ENCODE measurements at places on chromosomes 2 and 18.

- DNase-seq = peak; percentile 75
Measured at GRCh38 chr2:11342551-11343367, 1.7 kb downstream of the ROCK2 start.

GRCh38 chr18:10926621-10927161, 222.7 kb downstream of the PIEZO2 start:
- no peak for DNase-seq

GRCh38 chr18:74113711-74114110, 33.9 kb downstream of the FBXO15 start:
- peak; percentile 35 for DNase-seq

DNA sequence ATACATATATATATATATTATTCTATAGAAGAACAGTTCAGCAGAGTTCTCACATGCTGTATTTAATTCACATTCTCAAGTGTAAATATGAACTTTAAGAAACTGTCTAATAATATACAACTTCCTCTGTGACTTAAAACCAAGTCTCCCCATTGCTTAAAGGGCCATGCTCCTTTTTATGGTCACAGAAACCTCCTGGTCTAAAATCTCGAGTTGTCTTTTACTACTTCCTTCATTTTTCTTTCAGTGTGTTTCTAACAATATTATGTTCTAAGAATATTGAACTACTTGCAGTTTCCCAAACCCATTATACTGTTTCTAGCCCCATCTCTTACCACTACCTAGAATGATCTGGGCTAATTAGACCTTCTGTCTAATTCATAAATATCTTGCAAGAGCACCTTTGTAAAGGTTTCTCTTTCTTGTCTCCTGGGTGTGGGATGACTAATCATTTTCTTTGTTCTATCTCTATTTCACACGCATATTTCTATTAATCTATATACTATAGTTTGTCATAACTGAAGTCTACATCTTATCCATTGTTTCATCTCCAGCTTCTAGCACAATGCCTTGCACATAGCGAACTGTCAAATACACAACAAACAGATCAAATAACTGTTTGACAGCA, 48.8 kb downstream of the ERBB4 start:
- no peak for DNase-seq

DNA sequence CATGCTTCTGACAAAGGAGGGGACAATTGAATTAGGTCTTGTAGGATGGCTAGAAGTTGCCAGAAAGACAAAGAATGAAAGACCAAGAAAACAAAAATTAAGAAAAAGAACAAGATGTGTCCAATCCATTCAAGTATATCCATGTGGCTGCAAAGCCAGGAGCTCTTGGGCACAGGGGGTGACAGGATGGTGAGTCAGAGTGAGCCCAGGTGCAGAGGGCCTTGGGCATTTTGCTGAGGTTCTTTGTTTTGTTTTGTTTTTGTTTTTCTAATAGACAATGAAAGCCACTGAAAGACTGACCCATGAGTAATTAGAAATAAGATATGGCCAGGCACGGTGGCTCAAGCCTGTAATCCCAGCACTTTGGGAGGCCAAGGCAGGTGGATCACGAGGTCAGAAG, 104.6 kb upstream of the KLHL29 start:
- peak; percentile 50 for DNase-seq

DNA sequence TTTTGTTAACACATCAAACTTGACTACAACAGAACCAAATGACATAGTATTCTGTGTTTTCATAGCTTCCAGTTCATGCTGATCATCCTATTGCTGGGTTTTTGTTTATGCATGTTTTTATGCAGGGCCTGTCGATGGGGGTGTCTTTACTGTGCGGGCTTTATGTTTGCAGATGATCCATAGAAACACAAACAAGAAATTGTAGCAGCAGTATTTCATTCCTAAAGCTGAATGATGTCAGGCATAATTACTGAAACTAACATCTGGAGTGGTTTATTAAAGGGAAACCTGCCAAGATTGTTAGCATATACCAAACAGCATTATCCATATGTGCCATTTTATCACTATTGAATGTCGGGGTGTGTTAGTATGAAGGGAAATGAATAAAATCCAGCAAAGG, 129.7 kb downstream of the PTPRM start:
- DNase-seq = no peak

GRCh38 chr2:215104226-215104625, 34.2 kb downstream of the ABCA12 start:
- DNase-seq = no peak

GRCh38 chr2:239606741-239607516, 206.1 kb upstream of the HDAC4 start:
- DNase-seq = no peak

DNA sequence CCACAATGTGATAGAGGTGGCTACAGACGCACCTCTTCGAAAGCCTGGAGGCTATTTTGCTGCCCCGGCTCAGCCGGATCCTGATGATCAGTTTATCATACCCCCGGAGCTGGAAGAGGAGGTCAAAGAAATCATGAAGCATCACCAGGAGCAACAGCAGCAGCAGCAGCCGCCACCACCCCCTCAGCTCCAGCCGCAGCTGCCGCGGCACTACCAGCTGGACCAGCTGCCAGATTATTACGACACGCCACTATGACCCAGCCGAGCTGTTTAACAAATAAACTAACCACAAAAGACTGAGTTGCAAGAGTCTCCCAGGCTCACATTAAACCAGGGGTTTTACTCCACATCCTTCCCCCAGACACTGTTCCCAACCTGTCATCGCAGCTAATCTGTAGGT, 263.8 kb downstream of the PHLPP1 start:
- peak; percentile 97 for DNase-seq

- no peak for DNase-seq
Measured at GRCh38 chr2:34734042-34734441, 1134.9 kb upstream of the FAM98A start.

DNA sequence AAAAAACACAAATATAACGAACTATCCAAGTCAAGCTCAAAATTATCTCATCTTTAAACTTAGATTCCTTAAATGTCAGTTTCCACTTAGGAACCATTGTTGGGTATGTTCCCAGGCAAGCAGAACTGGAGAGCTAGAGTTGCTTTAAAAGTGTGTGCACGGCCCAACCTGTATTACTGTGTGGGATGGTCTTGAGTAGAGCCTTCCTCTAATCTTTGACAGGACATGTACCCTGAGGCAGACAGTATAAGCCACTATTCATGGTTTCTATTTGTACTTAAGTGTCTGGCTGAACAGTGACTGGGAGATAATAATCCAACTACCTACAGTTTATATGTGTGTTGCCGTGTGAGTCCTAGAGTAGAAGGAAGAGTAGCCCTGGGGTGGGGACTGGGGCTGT, 239.7 kb downstream of the GPD2 start:
- no peak for DNase-seq

- no peak for DNase-seq
Measured at GRCh38 chr18:45874491-45875184, 49.2 kb downstream of the SIGLEC15 start.

DNA sequence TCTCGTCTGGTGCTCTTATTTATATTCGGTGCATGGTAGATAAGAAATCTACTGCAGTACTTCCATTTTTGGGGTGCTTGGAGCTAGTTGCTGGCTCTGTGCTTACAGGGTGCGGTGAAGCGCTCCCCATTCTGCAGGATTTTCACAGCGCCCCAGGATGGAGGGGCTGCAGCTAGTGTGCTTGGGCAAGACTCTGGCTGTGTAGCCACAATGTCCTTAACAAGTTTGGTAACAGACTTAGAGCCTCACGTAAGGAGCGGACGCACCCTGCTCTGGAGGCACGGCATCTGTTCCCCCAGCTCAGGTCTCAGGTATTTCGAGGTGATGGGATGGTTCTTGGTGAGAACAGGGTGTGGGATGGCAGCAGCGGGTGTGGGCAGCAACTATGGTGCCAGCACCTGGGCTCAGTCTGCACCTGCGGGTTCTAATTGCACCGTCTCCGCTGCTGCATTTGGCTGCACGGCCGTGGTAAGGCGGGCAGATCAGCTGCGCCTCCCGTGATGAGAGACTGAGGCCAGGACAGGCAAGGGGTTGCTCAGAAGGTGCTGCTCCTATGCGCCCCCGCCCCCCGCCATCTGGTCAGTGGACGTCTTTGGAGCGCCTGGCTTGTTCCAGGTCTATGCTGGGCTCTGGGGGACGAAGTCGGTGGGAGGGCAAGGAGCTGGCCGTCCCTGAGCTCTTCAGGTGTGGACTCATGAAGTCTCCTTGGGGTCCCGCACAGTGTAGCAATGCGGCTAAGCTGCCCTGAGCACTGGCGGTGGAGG, 20.1 kb upstream of the ALLC start:
- no peak for DNase-seq

- peak; percentile 56 for DNase-seq
Measured at GRCh38 chr2:20391951-20392699, 41.5 kb upstream of the PUM2 start.

GRCh38 chr2:64035072-64035942, 16.1 kb upstream of the VPS54 start:
- no peak for DNase-seq

DNA sequence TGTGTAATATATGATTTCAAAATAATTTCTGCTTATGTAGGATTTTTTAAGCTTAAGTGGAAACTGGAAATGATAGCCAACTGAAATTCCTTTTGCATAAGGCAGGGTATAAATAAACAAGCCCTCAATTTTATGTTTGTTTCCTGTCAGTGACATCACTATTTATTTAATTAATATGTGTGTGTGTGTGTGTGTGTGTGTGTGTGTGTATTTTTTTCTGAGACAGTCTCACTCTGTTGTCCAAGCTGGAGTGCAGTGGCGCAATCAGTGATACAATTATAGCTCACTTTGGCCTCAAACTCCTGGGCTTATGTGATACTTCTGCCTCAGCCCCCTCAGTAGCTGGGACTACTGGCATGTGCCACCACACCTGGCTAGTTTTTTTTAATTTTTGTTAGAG, 29.3 kb upstream of the CYP20A1 start:
- DNase-seq = peak; percentile 5

DNA sequence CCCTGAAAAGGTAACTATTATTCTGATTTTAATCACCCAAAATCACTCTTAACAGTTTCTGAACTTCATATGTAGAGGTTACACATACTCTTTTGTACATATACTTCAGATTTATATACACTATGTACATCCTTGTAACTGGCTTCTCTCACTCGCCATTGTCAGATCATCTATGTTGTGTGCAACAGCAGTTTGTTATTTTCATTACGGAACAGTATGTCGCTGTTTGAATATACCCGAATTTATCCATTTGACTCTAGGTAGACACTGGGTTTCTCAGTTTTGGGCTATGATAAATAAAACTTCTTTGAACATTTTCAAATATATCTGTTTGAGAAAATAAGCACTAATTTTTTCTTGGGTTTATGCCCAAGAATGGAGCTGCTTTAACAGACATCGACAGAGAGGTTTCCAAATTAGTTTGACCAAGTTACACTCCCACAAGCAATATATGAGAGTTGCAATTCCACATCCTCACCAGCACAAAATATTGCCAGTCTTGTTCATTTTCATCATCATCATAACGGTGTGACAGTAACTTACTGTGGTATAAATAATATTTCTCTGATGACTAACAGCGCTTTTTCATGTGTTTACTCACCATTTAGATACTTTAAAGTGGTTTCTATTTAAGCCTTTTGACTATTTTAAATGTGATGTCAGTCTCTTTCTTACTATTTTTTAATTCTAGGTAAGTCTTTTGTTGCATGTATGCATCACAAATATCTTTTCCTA, 80.9 kb downstream of the SMC6 start:
- peak; percentile 2 for DNase-seq

DNA sequence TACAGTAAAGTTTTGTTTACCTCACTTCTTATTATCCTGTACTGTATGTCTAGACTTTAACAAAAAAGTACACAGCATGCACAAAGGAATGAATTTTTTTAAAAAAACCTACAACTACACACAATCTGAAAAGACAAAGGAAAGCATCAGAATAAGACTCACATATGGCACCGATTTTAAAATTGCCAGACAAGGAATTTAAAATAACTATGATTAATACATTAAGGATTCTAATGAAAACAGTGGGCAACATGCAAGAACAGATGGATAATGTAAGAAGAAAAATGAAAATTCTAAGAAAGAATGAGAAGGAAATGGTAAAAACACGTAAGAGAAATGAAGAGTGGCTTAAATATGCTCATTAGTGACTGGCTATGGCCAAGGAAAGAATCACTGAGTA, 638.2 kb downstream of the FBXO15 start:
- no peak for DNase-seq

DNA sequence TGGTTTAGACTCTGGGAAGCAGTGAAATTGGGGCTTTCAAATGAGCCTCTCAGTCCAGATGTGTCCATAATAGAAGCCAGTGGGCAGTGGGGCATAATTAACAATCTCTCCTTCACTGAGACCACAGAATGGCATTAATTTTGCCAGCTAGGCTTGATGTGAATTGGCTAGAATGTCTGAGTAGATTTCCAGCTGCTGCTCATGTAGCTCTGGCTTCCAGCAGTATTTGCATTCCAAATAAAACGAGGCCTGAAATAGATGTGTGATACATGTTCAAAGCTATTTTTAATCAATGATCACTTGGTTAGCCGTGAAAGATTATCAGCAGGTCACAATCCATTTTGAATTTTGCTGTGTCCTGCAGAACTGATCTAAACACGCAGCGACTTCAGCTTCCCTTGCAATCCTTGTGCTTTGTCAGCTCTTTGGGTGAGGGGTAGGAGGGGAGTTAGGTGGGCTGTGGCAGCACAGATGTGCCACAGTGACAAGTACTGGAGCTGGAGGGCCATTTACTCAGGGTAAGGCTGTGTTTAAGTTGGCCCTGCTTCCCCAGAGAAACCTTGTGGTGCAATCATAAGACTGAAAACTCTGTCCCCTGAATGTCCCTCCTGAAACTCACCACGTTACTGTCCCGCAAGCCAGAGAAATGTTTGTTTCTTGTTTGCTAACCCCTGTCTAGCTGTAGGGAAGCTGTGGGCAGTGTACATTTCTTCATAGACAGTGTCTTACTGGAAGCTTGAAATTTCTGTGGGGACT, 56.9 kb upstream of the TMEM178A start:
- no peak for DNase-seq

DNA sequence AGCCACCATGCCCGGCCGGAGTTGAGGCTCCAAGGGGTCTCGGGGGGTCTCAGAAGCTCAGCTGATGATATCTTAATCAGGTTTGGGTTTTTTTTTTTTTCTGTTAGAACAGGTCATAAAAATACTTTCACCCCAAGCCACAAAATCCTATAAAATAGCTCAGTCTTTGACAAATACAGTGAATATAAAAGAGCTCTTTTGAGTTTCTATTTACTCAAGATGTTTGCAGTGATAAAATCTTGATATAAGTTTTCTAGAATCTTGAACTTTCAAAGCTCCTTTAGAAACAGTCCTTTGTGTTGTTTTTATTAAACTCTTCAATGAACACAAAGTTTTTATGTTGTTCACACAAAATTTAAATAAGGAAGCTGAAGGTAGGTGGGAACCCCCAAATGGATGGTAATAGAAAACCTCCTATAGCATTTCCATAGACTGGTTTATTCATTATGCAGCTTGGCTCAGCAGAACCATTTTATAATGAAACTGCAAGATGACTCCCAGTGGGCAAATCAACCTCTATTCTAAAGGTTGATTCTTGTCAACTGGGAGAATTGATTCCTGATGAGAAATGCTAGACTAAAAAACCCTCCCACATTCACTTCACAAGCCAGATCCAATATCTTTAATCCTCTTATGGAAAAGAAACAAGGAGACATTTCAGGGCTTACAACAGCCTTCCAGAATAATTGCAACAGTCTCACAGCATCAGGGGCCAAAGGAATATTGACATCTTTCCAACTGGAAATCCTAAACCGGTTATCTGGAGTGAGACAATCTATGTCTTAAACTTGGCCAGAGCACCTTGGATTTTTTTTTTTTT, 13.6 kb upstream of the NARS1 start:
- no peak for DNase-seq

All from DMS53 (cell line).